Heart right ventricle (tissue), 16 donors: ENCODE measurements at places on chromosomes 11 and 22. TPM values are rescaled to one million over a fixed set of nuclear protein-coding genes. Genes with fewer than 3 reads are reported as not detected.

GAB4 gene
- total RNA-seq, result not detected

SAA1 gene
- total RNA-seq, result 1.5 TPM

ARHGEF17 gene
- 67.4 TPM for total RNA-seq

CLNS1A gene
- 84.7 TPM for total RNA-seq

ANO1 gene
- total RNA-seq, result 11.3 TPM

OR6T1 gene
- total RNA-seq, result not detected
